ENCODE measurements at places on chromosomes 16 and 17.

GRCh38 chr17:83151056-83151441 lies 71.6 kb downstream of the METRNL start:
- no peak for DNase-seq

GRCh38 chr17:11871773-11872172 lies 125.5 kb downstream of the ZNF18 start:
- no peak for DNase-seq

DNA sequence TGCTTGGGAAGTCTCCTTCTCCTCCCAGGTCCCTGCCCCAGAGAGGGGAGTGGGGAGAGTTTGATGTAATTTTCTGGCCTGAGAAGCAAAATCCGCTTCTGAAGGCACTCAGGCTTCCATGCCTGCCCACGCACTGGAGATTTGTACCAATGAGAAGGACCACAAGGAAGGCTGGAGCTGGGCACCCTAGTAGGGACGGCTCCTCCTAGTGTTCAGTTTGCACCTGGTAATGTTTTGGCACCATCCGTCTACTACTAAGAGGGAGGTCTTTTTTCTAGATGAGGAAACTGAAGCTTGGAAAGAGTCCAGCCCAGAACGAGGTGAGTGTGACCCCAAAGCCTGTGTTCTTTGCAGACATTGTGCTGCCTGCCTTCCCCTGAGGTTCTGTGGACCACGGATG lies 83.6 kb upstream of the NLRP1 start:
- no peak for DNase-seq

- DNase-seq, result no peak
Observed at GRCh38 chr16:74936902-74937560, 47.9 kb downstream of the WDR59 start.

- DNase-seq, result no peak
Observed at GRCh38 chr17:65314212-65314611, 177.0 kb downstream of the RGS9 start.

DNA sequence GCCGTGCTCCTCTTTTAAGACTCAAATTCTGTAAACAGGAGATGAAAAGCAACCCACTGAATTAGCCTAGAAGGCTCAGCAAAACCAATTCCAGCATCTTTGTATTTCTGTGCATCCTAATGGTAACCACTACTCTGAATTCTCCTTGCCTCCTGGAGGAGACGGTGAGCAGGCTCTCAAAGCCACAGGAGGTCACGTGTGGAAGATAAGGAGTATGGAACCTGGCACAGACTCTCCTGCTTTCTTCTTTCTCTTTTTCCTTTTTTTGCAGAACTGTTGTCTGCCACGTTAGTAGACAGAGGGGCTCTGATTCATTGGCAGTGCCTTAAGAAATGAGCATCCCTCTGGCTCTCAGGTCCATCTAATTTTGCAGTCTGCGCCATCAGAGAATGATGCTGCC lies 44.4 kb downstream of the VPS53 start:
- no peak for DNase-seq

DNA sequence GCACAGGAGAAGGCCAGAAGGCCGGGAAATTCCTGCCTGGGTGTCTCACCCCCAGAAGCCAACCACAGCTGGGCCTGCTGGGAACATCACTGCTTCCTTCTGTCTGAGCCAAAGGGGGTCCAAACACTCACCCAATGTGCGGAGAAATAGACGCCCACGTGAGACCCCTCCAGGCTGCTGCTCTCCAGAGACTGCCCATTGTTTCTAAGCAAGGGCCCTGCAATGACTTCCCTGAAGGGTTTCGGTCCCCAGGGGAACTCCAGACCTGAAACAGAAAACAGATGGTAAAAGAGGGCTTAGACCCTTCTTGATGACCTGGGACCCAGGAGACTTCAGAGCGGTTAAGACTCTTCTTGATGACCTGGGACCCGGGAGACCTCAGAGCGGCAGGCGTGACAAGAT lies 41.3 kb downstream of the MRM3 start:
- no peak for DNase-seq

DNA sequence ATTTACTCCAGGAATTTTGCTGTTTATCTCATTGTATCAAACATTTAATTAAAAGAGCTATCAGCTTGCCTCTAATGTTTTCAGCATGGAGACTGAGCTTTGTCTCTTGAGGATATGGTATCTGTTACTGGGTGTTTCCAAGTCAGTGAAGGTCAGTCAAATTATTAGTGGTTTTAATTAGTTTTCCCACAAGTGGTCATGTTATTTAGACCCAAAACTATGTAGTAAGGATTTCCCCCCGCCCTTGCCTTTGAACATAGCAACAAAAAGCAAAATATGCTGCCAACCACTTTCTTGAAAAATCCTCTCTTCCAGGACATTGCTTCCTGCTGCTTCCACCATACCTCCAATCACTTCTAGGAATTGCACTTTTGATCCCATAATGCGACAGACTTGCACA lies 355.6 kb downstream of the GRIN2A start:
- no peak for DNase-seq

GRCh38 chr17:15403276-15403939 lies 62.0 kb upstream of the TEKT3 start:
- DNase-seq, result no peak

GRCh38 chr17:34045990-34046389 lies 209.1 kb upstream of the CCL2 start:
- no peak for DNase-seq

- DNase-seq, result no peak
Observed at GRCh38 chr16:87694441-87695125, 71.2 kb downstream of the KLHDC4 start.

DNA sequence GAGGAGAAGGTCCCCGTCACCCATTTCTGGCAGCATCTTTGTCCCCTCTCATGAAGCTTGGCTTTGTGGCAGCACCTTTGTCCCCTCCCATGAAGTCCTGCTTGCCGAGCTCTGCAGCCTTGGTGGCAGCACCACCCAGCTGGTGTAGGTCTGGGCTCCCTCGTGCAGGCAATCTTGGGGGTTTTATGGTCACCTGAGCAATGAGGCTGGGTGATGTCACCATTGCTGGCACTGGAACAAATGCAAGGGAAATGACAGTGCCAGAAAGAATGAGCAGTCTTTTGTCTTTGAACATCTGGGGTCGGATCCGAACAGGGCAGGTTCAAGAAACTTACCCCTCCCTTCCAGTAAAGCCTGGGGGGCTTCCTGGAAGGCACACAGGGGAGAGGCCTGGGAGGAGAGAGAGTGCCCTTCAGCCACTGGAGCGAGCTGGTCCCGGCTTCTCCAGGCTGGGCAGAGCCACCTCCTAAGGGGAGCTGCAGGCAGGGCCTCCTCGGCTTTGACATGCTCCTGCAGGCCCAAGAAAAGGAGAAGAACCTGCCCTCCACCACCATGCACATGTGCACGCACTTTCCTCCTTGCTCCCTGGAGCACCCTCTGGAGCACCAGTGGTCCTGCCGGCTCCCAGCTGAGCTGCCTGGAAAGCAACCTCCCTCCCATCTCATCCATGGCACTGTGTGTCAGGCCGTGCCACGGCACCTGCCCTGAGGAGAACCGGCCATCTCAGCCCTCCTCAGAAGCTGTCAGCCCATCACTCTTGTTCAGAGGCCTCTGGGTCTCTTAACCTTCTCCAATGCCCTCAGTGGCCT lies 16.0 kb downstream of the BTBD17 start:
- DNase-seq, result no peak

DNA sequence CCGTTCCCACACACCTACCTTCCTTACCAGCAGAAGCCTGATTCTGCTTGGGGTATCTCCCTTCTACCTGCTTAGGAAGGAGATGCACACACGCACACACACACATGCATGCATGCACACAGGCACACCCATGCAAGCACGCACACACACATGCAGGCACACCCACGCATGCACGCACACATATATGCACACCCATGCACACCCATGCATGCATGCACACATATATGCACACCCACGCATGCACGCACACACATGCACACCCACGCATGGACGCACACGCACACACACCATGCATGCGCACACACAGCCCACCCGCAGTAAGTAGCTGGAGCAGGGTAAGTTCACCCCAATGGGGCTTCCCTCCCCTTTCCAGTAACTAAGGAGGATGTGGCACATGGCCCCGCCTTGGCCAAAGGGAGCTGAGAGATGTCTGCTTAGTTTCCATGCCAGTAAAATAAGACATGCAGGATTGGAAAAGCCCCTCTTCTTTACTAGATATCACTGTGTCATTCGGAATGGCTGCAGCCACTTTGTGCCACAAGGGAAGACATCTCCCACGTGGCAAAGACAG lies 33.7 kb downstream of the ADCY9 start:
- no peak for DNase-seq

All from coronary artery (tissue), 2 donors.